Uterus (tissue), 4 donors: ENCODE measurements at places on chromosomes 7 and 10. TPM values are rescaled to one million over a fixed set of nuclear protein-coding genes. Genes with fewer than 3 reads are reported as not detected.

- H3K36me3 ChIP-seq, result no peaks in the 10 kb centered on the region
- peaks cover 3% of the 10 kb centered on the region for H3K4me1 ChIP-seq
- H3K4me3 ChIP-seq, result no peak overlapping the region
- peak overlapping the region; percentile 77 for H3K27ac ChIP-seq
These were observed 18.4 kb upstream of the KLF6 start for GRCh38 chr10:3803295-3803926.

DNA sequence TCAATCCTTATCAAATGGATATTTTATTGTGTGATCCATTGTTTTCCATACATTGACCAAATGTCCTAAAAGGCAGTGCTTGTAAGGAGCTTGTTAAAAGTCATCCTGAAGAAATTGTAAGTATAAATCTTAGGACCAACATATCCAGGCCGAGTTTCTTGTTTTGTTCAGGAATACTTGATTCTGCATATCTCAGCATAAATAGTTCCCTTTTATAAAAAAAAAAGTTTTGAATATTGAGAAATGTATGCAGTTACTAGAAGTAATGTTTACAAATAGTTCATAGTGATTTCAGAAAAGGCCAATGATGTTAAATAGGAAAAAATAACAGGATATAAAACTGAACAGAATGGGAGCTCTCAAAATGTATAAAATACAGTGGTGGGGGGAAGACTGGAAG lies 6.6 kb downstream of the GRID1 start:
- no peaks in the 10 kb centered on the region for H3K27me3 ChIP-seq
- H3K4me1 ChIP-seq, result no peaks in the 10 kb centered on the region
- no peak overlapping the region for H3K27ac ChIP-seq
- H3K36me3 ChIP-seq, result no peaks in the 10 kb centered on the region
- H3K4me3 ChIP-seq, result no peak overlapping the region

GRCh38 chr7:140640060-140640637 lies 464 bp downstream of the DENND2A start:
- DNase-seq, result peak; percentile 63
- peaks cover 3% of the 10 kb centered on the region for H3K27me3 ChIP-seq
- peak overlapping the region; percentile 79 for H3K4me3 ChIP-seq

DNA sequence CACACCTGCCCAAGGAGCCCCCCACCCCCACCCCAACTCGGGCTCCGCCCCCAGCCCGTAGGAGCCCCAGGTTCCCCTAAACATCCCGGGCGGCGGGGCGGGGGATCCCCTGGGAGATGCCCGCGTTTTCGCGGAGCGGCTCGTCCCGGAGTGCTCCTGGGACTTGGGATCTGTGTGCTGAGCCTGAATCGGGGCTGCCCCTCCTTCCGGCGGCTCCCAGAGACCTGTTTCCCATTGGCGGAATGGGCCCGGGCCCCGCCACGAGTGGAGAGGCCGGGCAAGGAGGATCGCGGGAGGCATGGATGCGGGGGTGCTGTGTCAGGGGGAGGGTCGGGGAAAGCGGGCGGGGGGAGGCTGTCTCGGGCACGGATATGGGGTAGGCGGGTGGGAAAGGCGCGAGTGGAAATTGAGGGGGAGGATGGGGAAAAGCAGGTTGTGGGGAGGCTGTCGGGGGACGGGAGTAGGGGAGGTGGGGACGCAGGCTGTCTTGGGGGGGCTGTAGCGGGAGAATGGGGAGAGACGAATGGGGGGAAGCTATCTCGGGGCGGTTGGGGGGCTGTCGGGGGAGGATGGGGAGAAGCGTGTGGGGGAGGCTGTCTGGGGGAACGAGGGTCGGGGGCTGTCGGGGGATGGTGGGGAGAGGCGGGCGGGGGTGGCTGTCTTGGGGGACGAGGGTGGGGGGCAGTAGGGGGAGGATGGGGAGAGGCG lies 572 bp upstream of the BHLHA15 start:
- peak; percentile 12 for DNase-seq
- H3K36me3 ChIP-seq, result no peaks in the 10 kb centered on the region
- H3K4me3 ChIP-seq, result peak overlapping the region; percentile 3
- H3K27ac ChIP-seq, result no peak overlapping the region
- no peaks in the 10 kb centered on the region for H3K4me1 ChIP-seq

GRCh38 chr7:18086165-18087025 lies 58.7 kb upstream of the PRPS1L1 start:
- no peaks in the 10 kb centered on the region for H3K27me3 ChIP-seq
- DNase-seq, result peak; percentile 63
- H3K27ac ChIP-seq, result peak overlapping the region; percentile 96
- no peaks in the 10 kb centered on the region for H3K4me1 ChIP-seq
- peak overlapping the region; percentile 75 for H3K4me3 ChIP-seq
- no peaks in the 10 kb centered on the region for H3K36me3 ChIP-seq

DNA sequence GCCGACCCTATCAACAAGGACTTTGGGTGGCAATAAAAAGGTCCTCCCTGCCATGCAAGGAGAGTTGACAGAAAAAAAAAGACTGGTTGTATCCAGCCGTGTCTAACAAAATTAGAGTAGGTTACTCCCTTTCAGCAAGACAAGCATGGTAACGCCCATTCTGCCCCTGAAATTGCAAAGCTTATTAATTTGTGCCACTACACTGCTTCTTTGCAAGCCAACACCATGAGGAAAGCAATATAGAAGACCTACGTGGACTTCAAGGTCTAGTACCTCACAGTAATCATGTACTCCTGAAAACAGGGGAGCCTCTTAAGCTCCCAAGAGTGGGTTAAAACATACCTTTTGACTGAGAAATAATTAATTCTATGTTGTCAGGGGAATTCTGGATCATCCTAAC lies 90.3 kb downstream of the FRMPD2 start:
- DNase-seq, result no peak
- H3K4me3 ChIP-seq, result no peak overlapping the region
- H3K36me3 ChIP-seq, result no peaks in the 10 kb centered on the region
- no peaks in the 10 kb centered on the region for H3K4me1 ChIP-seq

GRCh38 chr7:7789551-7789988 lies 71.2 kb upstream of the RPA3 start:
- no peak for DNase-seq
- no peak overlapping the region for H3K4me3 ChIP-seq
- no peak overlapping the region for H3K27ac ChIP-seq
- H3K27me3 ChIP-seq, result no peaks in the 10 kb centered on the region
- no peaks in the 10 kb centered on the region for H3K36me3 ChIP-seq

GRCh38 chr10:24469993-24470392 lies 253.7 kb downstream of the ARHGAP21 start:
- no peaks in the 10 kb centered on the region for H3K4me1 ChIP-seq
- no peaks in the 10 kb centered on the region for H3K36me3 ChIP-seq
- no peak overlapping the region for H3K27ac ChIP-seq
- H3K4me3 ChIP-seq, result no peak overlapping the region
- DNase-seq, result no peak

DNA sequence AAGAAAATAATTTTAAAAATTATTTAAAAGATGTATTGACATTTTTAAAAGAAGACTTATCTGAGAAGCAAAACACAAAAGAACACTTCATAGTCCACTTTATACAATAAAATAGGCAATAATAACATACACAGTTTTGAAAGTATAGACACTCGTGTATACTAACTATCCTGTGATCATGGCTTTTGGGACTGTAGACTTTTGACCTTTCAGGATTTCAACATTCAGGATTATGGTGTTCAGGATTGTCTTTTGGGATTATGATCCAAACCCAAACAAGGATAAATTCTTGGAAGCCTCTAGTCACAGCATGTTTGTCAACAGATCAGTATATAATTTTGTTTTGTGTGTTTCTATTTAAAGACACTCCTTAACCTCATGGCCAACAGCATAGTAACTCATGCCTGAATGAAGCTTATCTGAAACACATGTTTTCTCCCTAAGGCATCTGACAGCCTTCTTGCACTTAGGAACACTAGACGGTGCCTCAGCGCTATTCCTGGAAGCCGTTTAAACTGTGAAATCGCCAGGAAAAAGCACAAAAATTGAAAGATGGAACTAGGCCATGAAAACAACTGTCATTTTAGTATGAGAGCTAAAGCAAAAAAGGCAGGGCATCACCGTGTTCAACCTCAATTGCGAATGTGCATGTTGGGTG lies 29.9 kb downstream of the GSAP start:
- no peak for DNase-seq
- H3K27me3 ChIP-seq, result no peaks in the 10 kb centered on the region
- no peak overlapping the region for H3K4me3 ChIP-seq
- no peak overlapping the region for H3K27ac ChIP-seq
- no peaks in the 10 kb centered on the region for H3K36me3 ChIP-seq
- H3K4me1 ChIP-seq, result no peaks in the 10 kb centered on the region

DNA sequence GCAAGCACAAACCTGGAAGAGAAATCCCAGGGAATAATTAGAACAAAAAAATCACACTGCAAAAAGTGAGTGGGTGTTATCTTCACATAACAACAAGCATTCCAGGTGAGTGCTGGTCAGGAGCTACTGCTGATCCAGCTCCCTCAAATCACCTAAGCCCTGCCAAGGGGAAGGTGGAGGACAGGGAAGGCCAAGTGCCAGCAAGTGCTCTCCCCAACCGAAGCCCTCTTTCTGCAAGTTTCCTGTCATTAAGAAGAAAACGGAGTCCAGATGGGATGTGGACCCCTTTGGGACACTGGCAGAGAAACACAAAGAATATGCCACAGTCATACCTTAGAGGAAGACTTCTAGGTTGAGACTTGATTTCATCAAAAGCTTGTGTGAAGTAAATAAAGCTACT lies 933.0 kb upstream of the ZNF722 start:
- no peak overlapping the region for H3K27ac ChIP-seq
- no peaks in the 10 kb centered on the region for H3K36me3 ChIP-seq
- no peak for DNase-seq
- no peaks in the 10 kb centered on the region for H3K27me3 ChIP-seq

DNA sequence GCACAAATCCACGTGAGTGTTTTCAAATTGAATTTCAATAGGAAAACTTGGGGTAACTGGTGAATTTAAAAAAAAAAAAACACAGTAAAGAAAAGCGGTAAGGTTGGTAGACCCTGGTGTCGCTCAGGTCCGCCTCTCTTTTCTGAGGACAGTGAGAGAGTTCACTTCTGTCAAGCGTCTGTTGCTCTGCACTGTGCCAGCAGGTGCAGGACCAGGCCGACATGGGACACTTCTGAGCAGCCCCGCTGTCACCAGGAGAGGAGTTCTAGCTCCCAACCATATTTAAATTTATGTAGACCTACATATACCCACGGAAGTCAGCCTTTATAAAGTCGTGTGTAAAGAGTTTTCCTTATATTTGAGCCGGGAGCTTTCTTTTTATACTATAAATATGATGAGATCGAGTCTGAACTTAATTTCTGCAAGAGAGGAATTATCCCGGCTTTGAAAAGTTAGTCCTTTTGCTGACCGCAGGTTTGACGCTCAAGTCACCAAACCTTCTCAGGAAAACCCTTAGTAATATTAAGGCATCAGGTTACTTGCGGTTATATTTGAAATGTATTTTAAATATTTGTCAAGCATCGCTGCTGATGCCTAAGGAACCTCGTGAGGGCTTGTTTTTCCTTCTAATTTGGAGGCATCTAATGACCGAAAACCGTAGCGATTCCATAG lies 531 bp downstream of the IKZF1 start:
- no peaks in the 10 kb centered on the region for H3K4me1 ChIP-seq
- no peaks in the 10 kb centered on the region for H3K36me3 ChIP-seq
- no peaks in the 10 kb centered on the region for H3K27me3 ChIP-seq
- no peak for DNase-seq
- H3K27ac ChIP-seq, result no peak overlapping the region

DNA sequence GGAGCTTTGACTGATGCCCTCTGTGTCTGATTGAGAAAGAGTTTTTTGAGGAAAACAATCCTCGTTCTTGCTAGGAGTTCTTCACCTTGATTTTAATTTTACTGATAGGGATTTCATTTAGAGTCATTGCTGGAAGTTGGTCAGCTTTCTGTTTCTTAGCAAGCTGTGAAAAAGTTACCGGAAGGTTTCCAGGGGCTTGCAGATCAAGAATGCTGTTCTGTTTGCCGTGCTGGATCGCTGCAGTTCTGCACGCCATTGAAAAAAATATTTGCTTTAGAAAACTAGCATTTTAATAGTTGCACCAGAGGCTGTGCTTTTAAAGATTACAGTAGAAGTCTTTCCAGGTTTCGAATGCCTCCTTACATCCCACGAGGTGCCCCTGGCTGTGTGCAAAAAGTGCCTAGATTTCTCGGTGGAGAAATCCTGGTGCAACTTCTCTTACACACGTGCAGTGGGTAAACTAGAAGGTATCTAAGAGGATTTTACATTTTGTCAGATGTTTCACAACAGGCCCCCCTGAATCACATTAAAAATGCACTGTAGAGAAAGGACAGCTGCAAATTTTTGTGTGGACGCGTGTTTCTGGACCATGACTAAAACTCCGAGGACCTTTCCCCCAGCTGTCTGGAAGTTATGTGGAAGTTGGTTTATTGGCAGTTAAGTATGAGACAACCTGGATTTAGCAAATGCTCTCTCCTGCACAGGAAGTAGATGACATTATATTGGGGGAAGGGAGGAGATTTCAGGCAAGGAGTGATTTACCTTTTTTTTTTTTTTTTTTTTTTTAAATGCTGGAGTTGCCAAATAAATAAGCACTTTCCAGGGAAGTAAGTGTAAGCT lies 5.8 kb downstream of the TCF7L2 start:
- peaks cover 12% of the 10 kb centered on the region for H3K4me1 ChIP-seq
- H3K36me3 ChIP-seq, result no peaks in the 10 kb centered on the region
- no peaks in the 10 kb centered on the region for H3K27me3 ChIP-seq
- DNase-seq, result peak; percentile 48
- peak overlapping the region; percentile 0 for H3K4me3 ChIP-seq

DNA sequence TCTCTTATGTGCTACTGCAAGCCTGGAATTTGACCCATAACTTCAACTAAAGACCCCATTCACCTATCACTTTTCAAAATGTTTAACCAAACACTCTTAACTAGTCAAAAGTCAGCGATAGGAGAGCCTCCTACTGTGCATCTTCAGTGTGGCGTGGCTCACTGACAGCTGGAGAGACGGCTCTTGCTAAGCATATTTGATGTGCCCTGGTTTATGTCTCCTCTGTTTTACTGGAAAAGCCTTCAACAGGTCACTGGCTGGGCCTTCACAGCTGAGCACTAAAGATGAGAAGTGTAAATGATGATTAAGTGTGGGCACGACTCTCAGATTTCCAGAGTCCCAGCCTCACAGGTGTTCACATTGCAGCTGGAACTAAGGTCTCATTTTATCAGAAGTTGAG lies 472.1 kb downstream of the SEMA3D start:
- no peak for DNase-seq
- H3K4me1 ChIP-seq, result no peaks in the 10 kb centered on the region
- no peak overlapping the region for H3K27ac ChIP-seq
- H3K27me3 ChIP-seq, result no peaks in the 10 kb centered on the region
- no peaks in the 10 kb centered on the region for H3K36me3 ChIP-seq
- H3K4me3 ChIP-seq, result no peak overlapping the region

- H3K36me3 ChIP-seq, result no peaks in the 10 kb centered on the region
- H3K27me3 ChIP-seq, result no peaks in the 10 kb centered on the region
- no peak for DNase-seq
These were observed 3.1 kb downstream of the CNPY1 start for GRCh38 chr7:155543011-155543876.

The LYZL1 gene
- not detected for total RNA-seq

The OR13A1 gene
- not detected for total RNA-seq

The BICC1 gene
- total RNA-seq, result 15.9 TPM

The AOAH gene
- 10.8 TPM for total RNA-seq

The ARHGAP22 gene
- 0.26 TPM for total RNA-seq

The EVX1 gene
- total RNA-seq, result not detected

The INSYN2A gene
- not detected for total RNA-seq

The ITIH5 gene
- total RNA-seq, result 8.4 TPM
